Nephron progenitor cell (in vitro differentiated cells): ENCODE measurements at places on chromosomes 7 and 10.
A peak's percentile ranks its signal among the peaks of the same experiment; 100 is the strongest.

DNA sequence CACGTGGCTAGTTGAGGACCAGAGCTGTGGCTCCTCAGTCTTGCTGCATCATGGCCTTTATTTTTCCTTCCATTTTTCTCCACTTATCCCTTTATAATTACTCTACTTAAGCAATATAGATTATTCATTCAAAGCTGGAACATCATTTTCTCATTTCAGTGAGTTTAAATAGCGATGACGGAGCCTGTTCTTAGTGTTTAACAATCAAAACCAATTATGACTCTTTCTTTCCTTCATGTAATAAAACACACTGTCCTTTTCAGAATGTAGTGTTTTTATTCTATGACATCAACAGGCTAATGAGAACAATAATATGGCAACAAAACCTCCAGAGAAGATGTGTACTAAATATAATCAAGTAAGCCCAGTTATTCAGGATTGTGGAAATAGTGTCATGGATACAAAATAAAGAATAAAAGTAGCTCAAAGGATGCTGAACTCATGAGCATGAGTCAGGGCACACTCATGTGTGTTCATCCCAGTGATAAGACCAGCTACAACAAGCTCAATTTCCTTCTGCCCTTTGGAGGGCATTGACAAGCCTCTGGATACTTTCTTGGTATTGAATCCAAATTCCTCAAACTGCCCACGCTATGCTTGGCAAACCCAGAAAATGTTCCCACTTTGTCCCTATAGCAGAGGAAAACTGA is 188.4 kb downstream of the CYP26A1 start:
- no peak for DNase-seq

GRCh38 chr10:62442894-62443669 is 68.9 kb downstream of the ZNF365 start:
- no peak for DNase-seq

DNA sequence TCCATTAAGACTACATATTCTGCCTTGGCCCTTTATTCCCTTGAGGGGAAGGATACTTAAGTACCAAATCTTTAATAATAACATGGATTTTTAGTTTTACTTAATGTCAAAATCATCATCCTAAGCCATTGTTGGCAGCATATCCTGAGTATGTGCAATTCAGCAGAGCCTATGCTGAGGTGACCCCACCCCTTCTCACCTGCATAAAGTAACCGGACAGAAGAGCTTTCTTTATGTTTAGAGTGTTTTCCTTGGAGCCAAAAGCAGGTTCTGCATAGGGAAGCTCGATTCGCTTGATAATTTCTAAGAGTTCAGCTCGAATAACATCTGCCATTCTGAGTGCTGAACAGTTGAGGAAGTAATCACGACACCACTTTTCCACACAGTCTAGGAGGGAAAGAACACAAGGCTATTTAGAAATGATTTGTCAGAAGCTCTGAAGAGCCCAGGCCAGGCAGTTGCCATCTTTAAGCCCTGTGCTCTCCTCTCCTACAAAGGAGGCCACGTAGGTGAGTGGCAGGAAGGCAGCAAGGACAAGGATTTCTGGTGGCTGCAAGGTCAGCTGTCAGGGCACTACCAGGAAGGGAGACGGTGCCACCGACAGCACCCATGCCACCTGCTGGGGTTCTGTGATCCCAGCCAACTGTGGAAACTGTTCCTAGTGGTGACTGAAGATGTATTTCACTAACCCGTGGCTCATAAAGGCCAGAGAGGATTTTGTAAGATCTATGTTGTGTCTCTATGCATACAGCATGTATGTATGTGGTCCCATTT is 15.6 kb downstream of the BCCIP start:
- DNase-seq = no peak

DNA sequence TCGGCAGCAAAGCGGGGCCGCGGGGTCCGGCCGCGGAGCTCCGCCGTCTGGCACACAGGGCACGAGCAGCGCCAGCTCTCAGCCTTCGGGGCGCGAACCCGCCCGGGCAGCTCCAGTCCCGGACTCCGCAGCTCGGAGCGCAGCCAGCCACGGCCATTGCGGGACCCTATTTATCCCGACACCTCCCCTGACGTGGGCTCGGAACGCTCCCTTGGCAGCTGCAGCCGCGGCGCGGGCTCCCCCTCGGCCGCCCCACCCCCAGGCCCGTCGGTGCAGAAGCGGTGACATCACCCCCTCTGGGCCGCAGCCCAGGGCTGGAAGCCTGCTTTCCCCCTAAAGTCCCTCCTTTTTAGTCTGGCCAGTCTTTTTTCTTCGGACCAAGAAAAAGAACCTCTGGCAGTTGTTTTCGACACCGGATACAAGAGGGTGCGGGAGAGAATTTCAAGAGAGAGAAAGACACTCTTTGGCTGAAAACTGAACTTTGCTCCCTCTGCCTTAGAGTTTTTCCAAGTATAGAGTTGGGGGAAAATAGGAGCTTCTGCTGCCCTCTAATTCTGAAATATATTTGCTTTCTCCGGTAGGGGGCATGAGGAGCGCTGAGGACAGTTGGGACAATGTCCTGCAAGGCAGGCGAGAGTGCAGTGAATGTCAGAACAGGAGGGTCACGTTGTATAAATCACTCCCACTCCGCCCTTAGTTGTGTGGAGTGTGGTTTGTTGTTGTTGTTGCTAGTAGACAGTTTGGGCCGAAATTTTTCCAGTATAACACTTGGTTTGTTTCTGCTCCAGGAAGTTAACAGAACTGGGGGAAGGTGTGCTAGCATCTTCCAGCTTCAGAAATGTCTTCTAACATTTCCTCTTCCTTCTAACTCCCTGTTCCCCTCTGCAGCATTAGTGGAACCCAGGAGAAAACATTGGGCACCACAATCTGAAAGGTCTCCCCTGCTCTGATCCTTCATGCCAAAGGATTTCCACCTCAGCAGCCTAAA is at the start of gene SFRP4:
Gene SFRP4 (minus strand): TSS at position 145 of the 988 bp plus-strand sequence. CDS start 280 bp downstream, outside the sequence.
- DNase-seq = peak; percentile 61

DNA sequence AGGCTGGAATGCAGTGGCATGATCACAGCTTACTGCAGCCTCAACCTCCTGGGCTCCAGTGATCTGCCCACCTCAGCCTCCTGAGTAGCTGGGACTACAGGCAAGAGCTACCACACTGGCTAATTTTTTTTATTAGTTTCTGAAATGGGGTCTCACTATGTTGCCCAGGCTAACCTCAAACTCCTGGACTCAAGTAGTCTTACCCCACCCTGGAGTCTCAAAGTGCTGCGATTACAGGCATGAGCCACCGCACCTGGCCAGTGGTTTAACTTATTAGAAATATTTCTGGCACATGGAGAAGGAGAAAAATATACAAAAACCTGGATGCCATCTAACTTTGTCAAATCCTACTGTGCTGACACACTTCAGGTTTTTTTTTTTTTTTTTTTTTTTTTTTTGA is 15.2 kb downstream of the ZNF786 start:
- no peak for DNase-seq

- peak; percentile 40 for DNase-seq
Measured at GRCh38 chr10:124354411-124355382, 64.0 kb downstream of the OAT start.

DNA sequence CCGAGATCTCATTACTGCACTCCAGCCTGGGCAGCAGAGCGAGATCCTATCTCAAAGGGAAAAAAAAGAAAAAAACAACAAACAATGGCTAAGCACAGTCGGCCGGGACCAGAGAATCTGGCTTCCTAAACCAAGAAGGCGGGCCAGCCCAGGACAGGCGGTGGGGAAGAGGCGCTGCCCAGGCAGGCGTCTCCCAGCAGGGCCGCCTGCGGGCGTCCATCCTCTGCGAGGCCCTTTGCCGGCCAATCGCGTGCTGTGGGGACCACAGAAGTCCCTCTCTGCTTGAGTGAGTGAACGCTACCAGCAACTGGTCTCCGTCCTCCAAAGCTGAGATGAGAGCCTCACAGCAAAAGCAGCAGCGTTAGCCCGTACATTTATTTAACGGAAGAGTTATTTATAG is 14.7 kb upstream of the BMS1 start:
- no peak for DNase-seq

DNA sequence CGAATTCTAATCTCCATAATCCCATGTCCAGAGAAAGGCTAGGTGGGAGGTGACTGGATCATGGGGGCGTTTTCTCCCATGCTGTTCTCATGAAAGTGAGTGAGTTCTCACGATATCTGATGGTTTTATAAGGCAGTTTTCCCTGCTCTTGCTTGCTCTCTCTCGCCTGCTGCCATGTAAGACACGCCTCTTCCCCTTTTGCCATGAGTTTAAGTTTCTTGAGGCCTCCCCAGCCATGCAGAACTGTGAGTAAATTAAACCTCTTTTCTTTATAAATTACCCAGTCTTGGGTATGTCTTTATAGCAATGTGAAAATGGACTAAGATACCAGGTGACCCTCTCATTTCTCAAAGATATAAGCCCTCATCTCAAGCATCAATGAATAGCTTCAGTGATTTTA is 1.1 kb upstream of the ACTA2 start:
- DNase-seq = no peak

- DNase-seq = no peak
Measured at GRCh38 chr10:20955355-20955893, 58.3 kb upstream of the NEBL start.
